Activated CD4-positive, alpha-beta T cell treated with anti-CD3 and anti-CD28 coated beads for 36 hours (primary cell): ENCODE measurements at places on chromosomes 1 and 21. TPM values are rescaled to one million over a fixed set of nuclear protein-coding genes. Genes with fewer than 3 reads are reported as not detected.

CA14 gene
- not detected for total RNA-seq

RAB29 gene
- total RNA-seq = 29.4 TPM

MYCL gene
- total RNA-seq = 0.16 TPM

GPATCH2 gene
- total RNA-seq = 7.2 TPM

GPR3 gene
- total RNA-seq = 1.3 TPM

COL16A1 gene
- 0.09 TPM for total RNA-seq

XCL1 gene
- 0.39 TPM for total RNA-seq

ZCCHC17 gene
- 23.9 TPM for total RNA-seq

TXNIP gene
- 112 TPM for total RNA-seq

CCDC185 gene
- total RNA-seq = not detected

TTF2 gene
- total RNA-seq = 108 TPM

IL20 gene
- total RNA-seq = not detected

CYP4B1 gene
- total RNA-seq = not detected

SYT14 gene
- total RNA-seq = not detected

PRCC gene
- 80.4 TPM for total RNA-seq

KCNE2 gene
- total RNA-seq = not detected

NES gene
- not detected for total RNA-seq

HYI gene
- 13.5 TPM for total RNA-seq
